ENCODE measurements at places on chromosomes 7 and 10.

- no peak for DNase-seq
Measured at GRCh38 chr7:92797693-92798092, 38.7 kb downstream of the CDK6 start.

DNA sequence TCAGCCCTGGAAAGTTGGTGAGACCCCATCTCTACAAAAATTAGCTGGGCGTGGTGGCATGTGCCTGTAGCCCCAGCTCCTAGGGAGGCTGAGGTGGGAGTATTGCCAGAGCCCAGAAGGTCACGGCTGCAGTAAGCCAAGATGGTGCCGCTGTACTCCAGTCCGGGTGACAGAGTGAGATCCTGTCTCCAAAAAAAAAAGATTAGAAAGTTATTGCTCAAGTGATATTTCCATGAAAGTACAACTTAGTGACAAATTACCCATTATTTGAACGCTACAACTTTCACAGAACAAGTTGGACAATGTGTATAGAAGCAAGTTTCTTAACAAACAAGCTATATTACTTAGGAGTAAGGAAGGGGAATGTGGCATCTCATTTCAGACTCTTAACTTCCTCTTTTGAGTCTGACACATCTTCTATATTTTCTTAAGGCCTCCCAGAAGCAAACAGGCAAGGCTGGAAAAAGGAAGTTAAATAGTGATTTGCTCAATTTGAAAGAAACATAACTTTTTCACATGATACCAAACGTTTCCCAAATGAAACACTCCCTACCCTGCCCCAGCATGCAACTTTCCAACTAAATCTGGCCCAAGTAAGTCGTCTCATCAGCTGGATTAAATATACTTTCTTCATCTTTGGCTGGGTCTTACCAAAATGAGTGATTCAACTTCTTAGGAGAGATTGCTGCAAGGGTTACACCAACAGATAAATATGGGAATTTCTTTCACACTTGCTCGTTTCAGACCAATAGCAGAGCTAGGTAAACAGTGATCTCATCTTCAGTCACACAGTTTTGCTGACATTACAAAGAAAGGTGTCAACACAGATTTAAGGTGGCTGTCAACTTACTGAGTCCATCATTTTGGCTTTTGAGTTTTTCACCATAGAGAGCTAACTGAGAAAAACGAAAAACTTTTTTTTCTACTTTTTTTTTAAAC is 66.3 kb upstream of the KLF6 start:
- no peak for DNase-seq

GRCh38 chr7:873367-874002 is 2.9 kb upstream of the GET4 start:
- DNase-seq = peak; percentile 59

DNA sequence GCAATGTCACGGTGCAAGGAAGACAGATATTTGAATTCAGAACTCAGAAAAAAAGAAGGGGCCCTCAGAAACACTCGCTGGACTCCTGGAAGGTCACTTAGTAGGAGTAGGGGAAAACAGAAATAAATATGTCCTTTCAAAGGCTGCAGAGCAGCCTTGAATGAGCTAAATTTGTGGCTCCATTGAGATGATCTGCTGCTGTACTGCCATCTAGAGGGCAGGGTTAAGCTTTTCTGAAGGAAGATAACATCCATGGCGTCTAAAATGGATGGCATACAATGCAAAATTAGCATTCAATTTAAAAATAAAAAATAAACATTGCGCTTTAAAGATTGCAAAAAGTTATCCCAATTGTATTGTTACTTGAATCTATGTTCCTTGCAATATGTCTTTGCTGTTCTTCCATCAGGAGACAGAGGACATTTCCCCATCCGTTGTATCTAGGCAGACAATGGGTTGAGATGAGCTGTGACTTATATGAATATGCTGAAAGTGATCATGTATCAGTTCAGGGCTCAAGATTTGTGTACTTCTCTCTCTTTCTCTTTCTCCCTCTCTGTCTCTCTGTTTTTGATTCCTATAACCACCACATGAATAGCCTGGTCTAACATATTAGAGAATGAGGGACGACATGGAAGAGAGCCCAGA is 642.2 kb downstream of the SH2D4B start:
- no peak for DNase-seq

GRCh38 chr10:110336111-110336721 is 31.5 kb upstream of the SMNDC1 start:
- DNase-seq = no peak

DNA sequence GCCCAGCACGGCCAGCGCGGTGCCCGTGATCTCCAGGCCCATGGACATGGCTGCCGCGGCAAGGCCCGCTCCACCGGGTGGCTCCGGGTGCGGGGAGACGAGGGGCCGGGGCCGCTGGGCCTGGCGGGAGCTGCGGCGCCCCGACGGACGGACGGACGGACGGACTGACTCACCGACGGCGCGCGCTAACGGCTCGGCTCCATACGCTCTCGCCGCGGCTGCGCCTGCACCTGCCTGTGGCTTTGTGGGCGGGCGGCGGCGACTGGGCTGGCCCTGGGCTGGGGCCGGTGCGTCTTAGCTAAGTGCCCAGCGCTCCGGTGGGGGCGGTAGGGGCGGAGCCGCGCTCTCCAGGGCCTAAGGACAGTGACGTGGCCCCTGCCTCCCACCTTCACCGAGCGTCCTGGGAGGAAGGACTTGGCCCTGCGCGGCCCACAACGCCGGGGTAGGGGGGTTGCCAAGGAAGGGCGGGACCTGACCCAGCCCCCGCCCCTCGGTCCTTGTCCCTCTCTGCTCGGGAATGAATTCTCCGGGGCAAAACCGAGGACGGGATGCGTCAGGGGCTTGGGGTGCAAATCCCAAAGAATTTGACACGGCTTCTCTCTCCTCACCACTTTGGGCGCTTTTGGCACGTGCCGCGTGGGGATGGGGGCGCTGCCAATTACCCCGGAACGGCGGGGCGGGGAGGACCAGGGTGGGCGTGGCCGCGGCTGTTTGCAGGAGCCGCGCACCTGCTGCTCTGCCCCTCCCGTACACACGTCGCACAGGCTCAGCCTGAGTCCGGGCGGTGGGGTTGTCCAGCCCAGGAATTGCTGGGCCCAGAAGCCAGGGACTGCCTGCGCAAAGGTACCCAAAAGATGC is at the start of gene CLDN3:
Gene CLDN3, minus strand, starts transcription at position 269 of the 858 bp plus-strand sequence. Its CDS starts 221 bp downstream, at position 48.
- no peak for DNase-seq

All from activated CD4-positive, alpha-beta T cell treated with anti-CD3 and anti-CD28 coated beads for 24 hours (primary cell).